ENCODE measurements at places on chromosomes 4 and X. TPM values are rescaled to one million over a fixed set of nuclear protein-coding genes. Genes with fewer than 3 reads are reported as not detected.

The AR gene
- total RNA-seq, result 0.02 TPM

The NRK gene
- not detected for total RNA-seq

The TMEM255A gene
- total RNA-seq, result 0.66 TPM

The BGN gene
- total RNA-seq, result not detected

The SETD7 gene
- total RNA-seq, result 4.1 TPM

DNA sequence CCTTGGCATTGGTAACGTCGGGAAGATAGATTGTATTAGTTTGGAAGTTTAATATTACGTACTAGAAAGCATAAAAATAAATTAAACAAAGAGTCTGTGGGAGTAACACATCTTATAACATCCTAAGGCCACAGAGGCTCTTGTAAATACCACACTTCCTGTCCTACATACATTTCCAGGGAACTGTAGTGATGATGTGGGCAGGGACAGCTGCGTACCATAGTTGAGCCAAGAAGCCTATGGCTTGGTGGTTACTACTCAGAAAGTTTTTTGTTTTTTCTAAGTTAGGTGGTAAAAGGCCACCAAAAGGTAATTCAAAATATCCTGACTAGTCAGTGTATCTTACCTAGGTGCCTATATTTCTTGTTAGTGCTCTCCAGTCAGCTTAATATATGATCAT is 4.6 kb upstream of the ANKRD50 start:
- H3K27ac ChIP-seq, result no peak overlapping the region
- no peaks in the 10 kb centered on the region for H3K27me3 ChIP-seq
- no peak overlapping the region for H3K4me3 ChIP-seq
- H3K36me3 ChIP-seq, result no peaks in the 10 kb centered on the region

- no peak overlapping the region for H3K27ac ChIP-seq
- no peaks in the 10 kb centered on the region for H3K4me1 ChIP-seq
- DNase-seq, result no peak
- no peak overlapping the region for H3K4me3 ChIP-seq
Measured at GRCh38 chrX:124289443-124289842, 43.0 kb upstream of the TEX13D start.

GRCh38 chr4:159950707-159951106 is 847.8 kb downstream of the RAPGEF2 start:
- H3K27ac ChIP-seq, result no peak overlapping the region
- no peak overlapping the region for H3K4me3 ChIP-seq
- no peaks in the 10 kb centered on the region for H3K27me3 ChIP-seq
- H3K36me3 ChIP-seq, result no peaks in the 10 kb centered on the region

DNA sequence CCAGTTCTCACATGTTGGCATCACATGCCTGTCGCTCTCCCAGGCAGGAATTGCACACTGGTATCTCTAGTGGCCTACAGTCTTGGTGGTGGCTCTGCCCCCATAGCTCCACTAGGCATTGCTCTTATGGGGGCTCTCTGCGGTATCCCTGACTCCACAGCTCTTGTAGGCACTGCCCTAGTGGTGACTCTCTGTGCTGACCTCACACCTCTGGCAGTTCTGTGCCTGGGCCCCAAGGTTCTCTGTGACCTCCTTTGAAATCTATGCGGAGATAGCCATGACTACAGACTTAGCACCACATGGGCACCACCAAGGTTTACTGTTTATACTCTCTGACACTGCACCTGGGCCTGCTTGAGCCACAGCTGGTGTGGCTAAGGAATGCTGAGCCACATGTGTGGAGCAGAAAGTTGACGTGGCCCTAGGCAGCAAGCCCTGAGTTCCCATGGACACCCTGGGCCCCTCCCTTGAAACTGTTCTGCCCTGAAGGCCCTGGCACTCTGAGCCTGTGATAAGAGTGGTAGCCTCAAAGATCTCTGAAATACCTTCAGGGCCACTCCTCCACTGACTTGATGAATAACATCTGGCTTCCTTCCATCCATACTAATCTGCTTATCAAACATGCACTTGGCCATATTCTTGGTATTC is 8.0 kb downstream of the SLC9B1 start:
- DNase-seq, result no peak
- no peaks in the 10 kb centered on the region for H3K27me3 ChIP-seq

- no peak for DNase-seq
- H3K27me3 ChIP-seq, result peaks cover 2% of the 10 kb centered on the region
- no peaks in the 10 kb centered on the region for H3K36me3 ChIP-seq
- no peaks in the 10 kb centered on the region for H3K4me1 ChIP-seq
- no peak overlapping the region for H3K4me3 ChIP-seq
- no peak overlapping the region for H3K27ac ChIP-seq
Measured at GRCh38 chr4:107856901-107857300, 32.2 kb downstream of the SGMS2 start.

GRCh38 chr4:176810481-176811249 is 17.9 kb upstream of the VEGFC start:
- H3K36me3 ChIP-seq, result no peaks in the 10 kb centered on the region
- no peak for DNase-seq
- H3K27me3 ChIP-seq, result no peaks in the 10 kb centered on the region
- no peak overlapping the region for H3K4me3 ChIP-seq

DNA sequence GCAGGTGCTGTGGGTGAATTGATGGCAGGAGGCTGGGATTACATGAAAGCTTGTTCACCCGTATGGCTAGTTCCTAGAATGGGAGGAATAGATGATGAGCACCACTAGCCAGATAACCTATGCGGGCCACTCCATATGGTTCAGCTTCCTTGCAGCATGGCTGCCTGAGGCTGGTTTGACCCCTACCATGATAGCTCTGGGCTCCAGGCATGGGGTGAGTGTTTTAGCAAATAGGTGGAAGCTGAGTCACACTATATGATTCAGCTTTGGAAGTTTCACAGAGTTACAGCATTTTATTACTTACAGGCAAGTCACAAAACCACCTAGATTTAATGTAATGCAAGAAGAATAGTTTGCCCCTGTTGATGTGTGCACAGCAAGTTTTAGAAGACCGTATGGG is 603.2 kb downstream of the STIM2 start:
- no peak for DNase-seq
- H3K27ac ChIP-seq, result no peak overlapping the region
- H3K4me3 ChIP-seq, result no peak overlapping the region

- no peaks in the 10 kb centered on the region for H3K27me3 ChIP-seq
- DNase-seq, result no peak
- no peaks in the 10 kb centered on the region for H3K4me1 ChIP-seq
Measured at GRCh38 chr4:185754961-185755360, 57.0 kb downstream of the SORBS2 start.

GRCh38 chr4:126265888-126266287 is 951.1 kb downstream of the FAT4 start:
- DNase-seq, result no peak
- H3K27me3 ChIP-seq, result no peaks in the 10 kb centered on the region
- H3K36me3 ChIP-seq, result no peaks in the 10 kb centered on the region
- no peaks in the 10 kb centered on the region for H3K4me1 ChIP-seq
- no peak overlapping the region for H3K4me3 ChIP-seq
- H3K27ac ChIP-seq, result no peak overlapping the region

GRCh38 chr4:150462743-150463142 is 119.2 kb upstream of the MAB21L2 start:
- no peak overlapping the region for H3K27ac ChIP-seq
- DNase-seq, result no peak
- no peaks in the 10 kb centered on the region for H3K4me1 ChIP-seq

GRCh38 chr4:83389756-83390505 is 55.3 kb upstream of the HPSE start:
- DNase-seq, result no peak
- no peaks in the 10 kb centered on the region for H3K27me3 ChIP-seq
- no peaks in the 10 kb centered on the region for H3K36me3 ChIP-seq
- H3K4me1 ChIP-seq, result no peaks in the 10 kb centered on the region

GRCh38 chrX:96721354-96721753 is 36.7 kb downstream of the DIAPH2 start:
- no peak for DNase-seq
- no peak overlapping the region for H3K4me3 ChIP-seq
- no peaks in the 10 kb centered on the region for H3K36me3 ChIP-seq
- no peak overlapping the region for H3K27ac ChIP-seq
